ENCODE measurements at places on chromosomes 13 and 19.

DNA sequence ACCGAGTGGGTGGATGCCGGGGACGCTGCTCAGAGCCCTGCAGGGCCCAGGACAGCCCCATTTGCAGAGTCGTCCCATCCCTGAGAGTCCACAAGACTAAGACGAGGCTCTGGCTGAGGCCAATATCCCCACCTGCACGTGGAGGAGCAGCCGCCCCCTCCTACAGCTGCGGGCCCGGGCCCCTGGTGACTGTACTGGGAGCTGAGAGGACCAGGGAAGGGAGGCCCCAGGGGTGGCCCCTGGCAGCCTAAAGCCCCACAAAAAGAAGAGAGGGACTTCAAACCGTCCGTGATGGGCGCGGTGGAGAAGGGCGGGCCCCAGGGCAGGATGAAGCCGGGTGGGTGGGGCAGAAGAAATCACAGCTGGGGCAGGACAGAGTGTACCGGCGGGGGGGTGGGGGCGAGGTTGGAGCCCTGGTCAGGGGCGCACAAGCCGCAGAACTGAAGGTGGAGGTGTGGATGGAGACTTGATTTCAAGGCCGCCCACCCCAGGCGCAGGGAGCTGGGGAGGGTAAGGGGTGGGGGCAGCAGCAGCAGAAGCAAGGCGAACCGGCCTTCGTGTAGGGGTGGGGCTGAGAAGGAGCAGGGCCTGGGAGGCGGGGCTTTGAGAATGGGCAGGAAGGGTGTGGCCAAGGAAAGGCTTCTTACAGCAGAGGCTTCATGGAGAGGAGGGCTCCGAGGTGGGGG lies 12.9 kb downstream of the CFD start:
- DNase-seq = peak; percentile 79

DNA sequence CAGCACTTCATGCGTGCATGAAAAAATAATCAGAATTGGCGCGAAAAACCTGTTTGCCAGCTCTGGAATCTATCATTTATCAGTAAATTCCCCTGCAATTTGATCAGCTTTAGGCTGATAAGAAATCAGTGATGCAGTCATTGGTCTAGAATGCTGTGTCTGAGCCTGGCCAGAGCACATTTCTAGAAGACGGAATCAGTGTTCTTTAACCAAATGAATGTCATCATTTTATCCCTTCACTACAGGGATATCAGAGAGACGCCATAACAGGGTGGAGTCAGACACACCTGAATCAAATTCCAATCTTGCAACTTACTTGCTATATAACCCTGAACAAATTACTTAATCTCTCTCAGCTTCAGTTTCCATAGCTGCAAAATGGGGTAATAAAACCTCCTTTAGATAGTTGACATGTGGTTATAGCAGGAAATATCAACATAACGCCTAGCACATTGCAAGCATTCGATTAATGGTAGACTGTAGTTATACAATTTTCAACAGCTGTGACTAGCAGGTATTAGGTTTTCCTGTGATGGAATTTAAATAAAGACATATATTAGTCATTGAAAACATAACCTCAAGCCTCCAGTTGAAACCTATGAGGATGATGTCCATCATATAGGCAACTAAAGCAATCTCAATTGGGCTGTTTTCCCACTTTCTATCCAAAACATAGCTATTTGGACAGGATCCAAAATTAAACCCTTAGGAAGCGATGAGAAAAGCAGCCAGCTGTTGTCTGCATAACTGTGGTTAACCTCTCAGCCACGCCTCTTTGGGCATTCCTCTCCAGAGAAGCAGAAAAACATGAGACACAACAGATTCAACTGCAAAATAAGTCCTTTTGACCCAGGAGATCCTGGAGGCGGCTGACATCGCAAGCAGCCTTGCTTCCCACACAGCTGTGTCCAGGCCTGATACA lies 51.6 kb upstream of the UBL3 start:
- DNase-seq = peak; percentile 48

DNA sequence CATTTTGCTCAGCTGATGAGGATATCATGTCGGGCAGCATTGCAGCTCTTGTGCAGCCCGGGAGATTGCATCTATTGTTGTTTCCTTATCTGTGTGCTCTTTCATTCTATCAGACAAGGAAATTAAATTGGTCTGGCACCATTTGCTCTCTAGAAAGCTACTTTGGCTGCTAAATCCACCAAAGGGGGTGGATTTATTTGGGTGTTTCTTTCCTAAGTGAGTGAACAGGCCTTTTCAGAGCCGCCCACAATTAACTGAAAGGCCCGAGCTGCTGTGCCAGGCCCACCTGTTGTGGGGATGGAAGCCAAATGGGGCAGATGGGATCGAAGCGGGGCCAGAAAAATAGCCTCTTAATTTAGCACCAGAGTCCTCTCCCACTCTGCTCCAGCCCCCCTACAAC lies 99.4 kb downstream of the DNAJC15 start:
- no peak for DNase-seq

- DNase-seq = no peak
These were observed 2.5 kb downstream of the SLC1A6 start for GRCh38 chr19:14977128-14977527.

GRCh38 chr19:49988433-49988832 lies 27.5 kb upstream of the SIGLEC11 start:
- DNase-seq = no peak

DNA sequence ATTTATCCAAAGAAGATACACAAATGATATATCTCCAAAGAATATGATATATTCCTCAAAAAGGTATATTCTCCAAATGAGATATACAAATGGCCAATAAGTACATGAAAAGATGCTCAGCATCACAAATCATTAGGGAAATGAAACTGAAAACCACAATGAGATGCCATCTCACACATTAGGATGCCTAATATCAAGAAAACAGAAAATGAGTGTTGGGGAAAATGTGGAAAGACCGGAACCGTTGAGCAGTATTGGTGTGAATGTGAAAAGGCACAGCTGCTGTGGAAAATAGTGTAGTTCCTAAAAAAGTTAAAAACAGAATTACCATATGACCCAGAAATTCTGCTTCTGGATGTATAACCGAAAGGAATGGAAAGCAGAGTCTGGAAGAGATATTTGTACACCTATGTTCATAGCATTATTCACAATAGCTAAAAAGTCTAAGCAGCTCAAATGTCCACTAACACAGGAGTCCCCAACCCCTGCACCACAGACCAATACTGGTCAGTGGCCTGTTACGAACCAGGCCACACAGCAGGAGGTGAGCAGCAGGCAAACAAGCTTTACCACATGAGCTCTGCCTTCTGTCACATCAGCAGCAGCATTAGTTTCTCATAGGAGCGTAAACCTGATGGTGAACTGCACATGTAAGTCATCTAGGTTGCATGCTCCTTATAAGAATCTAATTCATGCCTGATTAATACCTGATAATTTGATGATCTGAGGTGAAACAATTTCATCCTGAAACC lies 291.9 kb downstream of the PCDH20 start:
- DNase-seq = no peak

DNA sequence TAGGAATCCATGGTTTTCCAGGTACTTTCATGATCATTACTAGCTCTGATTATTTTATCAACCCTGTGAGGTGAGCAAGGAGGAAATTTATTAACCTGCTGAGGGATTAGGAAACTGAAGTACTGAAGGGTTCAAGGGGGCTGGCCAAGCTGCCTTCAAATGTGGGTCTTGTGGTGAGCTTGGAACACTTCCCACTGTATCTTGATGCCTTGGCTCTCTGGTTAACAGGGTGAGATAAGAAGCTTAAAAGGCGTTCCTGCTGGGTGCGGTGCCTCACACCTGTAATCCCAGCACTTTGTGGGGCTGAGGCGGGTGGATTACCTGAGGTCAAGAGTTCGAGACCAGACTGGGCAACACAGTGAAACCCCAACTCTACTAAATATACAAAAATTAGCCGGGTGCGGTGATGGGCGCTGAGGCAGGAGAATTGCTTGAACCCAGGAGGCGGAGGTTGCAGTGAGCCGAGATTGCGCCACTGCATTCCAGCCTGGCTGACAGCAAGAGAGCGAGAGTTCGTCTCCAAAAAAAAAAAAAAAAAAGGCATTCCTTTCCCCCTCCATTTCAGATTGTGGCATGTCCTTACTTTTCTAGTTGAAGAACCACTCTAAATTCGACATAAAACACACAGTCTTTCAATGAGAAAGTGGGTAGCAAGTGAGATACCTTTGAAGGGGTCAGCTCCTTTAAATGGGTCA lies 70.2 kb downstream of the KLF2 start:
- DNase-seq = no peak

GRCh38 chr13:30504081-30504480 lies 38.3 kb upstream of the HMGB1 start:
- DNase-seq = no peak

GRCh38 chr13:24718192-24718965 lies 38.2 kb downstream of the ATP12A start:
- DNase-seq = no peak

DNA sequence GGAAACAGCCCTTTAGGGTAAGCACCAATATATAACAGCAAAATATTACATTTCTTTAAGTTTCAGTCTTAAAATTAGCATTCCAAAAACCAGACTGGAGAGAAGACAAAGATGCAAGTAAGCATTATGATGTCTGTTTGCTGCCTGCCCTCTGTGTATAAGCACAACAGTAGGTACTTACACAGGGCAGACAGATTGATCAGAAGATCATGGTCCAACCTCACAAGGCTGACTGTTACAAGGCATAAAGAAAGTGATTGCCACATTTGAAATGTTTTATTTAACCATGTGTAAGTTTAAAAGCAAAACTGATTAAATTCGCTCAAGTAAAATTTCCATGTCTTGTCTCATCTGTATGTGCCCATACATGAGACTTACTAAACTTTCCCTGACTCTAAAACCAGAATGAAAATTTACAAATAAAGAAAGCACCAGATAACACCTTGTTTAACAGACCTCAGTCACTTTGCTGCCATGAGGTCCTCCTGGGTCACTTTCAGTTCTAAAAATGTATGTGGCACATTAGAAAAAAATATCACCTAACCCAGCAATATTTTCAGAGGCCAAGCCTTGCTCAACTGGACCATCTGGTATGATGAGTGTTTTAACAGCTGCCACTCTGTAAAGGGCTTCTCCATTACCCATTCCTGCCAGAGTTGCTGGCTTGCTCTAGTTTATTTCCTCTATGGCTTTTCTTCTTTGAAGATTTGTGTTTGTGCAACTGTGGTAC lies 297.0 kb downstream of the RBM26 start:
- no peak for DNase-seq

DNA sequence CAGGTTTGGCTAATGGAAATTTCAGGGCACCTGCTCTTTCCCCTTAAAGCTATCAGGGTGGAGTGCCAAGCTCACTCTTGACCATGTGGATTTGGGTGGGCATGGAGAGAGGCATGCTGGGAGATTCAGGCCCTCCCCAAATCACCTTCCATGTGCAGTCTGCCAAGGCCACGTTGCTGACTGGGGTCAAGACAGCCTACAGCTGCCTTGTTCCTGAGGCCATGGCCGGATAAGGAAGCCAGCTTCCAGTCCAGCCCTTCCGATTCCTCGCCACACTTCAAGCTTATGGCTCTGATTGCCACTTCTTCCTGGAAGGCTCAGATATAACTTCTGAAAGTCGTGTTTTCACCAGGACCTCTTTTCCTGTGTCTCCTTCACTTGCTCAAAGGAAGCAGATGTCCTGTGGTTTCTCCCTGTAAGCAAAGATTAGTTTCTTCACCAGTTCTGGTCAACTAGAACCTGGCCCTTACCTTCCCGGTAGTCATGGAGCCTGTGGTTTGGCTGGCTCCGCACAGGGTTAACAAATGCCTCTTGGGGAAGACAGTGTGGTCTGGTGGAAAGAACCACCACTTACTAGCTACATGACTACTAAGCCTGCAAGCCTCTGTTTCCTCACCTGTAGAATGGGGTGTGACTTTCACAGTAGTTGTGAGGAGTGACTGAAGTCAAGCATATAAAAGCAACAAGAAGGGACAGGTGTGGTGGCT lies 16.1 kb upstream of the TPT1 start:
- no peak for DNase-seq

DNA sequence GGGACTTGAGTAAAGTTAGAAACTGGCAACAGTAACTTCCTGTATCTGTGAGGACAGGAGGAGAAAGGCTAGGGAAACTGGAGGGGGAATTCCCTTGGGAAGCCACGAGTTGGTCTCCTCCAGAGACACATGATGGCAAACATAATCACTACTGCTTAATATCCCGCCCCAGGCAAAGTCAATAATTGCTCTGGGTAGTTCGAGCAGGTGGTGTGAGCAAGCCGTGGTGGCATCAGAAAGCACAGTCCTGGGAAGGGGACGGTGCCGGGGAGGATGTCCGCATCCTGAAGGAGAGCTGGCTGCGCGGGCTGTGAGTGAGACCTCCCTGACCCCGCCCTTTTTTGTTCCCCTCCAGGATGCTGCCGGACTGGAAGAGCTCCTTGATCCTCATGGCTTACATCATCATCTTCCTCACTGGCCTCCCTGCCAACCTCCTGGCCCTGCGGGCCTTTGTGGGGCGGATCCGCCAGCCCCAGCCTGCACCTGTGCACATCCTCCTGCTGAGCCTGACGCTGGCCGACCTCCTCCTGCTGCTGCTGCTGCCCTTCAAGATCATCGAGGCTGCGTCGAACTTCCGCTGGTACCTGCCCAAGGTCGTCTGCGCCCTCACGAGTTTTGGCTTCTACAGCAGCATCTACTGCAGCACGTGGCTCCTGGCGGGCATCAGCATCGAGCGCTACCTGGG lies 1.4 kb downstream of the FFAR2 start:
- no peak for DNase-seq

DNA sequence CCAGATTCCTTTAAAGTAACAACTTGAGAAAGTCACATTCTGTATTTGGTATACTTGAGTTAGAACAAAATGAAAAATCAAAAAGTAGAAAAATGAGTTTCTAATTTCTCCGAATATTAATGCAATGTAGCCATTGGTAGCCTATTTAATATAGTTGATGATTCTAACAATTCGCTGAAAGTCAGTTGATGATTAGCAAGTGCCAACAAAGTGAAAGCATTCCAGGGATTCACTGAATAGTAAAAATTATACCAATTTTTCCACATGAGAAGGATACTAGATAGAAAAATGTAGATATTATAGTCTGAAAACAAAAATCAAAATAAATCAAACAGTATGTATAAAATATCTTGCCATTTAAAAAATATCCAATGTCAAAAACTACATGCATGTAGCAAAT lies 117.2 kb downstream of the FREM2 start:
- no peak for DNase-seq

DNA sequence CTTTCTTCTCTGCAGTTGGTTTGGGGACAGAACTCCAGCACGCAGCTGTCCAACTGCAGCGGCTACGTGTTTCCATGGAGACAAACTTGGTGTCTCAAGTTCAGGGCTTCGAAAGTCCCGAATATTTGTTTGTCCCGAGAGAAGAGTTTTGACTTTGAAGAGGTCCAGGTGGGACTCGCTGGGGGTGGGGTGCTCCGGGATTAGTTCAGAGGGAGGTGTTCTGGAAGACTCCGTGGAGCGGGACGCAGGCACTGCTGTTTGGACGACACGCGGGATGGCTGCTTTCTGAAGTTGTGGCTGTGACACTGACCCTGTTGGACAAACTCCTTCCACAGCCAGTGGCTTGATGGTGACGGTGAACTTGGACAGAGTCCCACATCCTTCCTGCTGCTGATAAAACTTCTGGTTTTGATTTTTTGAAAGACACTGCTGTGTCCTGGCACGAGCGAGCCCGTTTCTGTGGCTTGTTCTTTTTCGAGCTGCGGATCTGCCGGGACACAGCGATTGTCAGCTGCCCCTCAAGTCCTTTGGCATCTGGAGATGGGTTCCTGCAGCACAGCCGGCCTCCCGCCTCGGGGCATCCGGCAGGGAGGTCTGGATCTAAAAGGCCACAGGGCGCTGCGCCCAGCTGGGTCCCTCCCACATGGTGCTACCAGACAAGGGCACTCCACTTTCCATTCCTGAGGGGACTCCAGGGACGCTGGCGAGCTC lies 15.9 kb upstream of the RANBP3 start:
- DNase-seq = no peak

GRCh38 chr13:112933649-112934048 lies 35.4 kb upstream of the MCF2L start:
- no peak for DNase-seq

- DNase-seq = no peak
These were observed 349.1 kb downstream of the LIG4 start for GRCh38 chr13:107866032-107866940.
